ENCODE measurements at places on chromosomes 11 and 22.

- DNase-seq: no peak
Observed at GRCh38 chr11:108944471-108945178, 279.8 kb downstream of the DDX10 start.

- no peak for DNase-seq
Observed at GRCh38 chr11:14967581-14968243, 4.4 kb downstream of the CALCA start.

DNA sequence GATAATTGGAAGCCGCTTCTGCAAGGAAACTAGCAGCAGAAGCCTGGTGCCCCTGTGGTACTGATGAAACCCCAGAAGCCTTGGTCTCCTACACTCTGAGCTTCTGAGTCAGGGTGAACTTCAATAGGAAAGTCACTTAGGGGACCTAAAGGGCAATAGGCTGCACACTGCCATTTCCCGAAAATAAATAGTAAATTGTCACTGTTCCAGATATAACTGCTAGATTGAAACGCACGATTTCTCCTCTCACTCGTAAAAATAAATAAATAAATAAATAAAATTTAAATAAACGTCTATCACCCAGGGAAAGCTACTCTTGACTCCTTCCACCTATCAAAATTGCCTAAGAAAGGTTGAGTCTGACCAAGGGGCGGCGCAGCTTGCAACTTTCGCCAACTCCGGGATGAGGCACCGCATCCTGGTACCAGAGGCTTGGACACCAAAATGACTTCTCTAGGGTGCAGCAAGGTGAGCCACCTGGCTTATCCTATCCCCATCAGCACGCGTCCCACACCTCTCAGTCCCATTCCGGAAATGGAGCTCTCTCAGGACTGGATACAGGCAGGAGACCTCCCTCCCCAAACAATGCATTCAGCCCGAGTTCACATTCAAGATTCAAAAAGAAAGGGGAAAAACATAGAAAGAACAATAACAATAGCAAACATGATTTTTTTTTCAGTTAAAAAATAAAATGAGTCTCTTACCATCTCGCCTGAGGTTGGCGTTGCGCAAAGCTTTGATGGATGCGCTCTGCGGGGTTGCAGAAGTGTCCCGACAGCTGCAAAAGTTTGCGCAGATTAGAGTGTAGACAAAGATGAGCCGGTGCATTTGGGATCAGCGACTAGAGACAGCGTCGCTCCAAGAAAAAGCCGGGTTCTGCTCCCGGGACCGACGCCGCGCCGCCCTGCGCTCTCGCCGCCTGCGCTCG is 583 bp downstream of the PDGFD start:
- no peak for DNase-seq

- DNase-seq: no peak
Observed at GRCh38 chr22:38792833-38793232, 1.1 kb downstream of the DNAL4 start.

DNA sequence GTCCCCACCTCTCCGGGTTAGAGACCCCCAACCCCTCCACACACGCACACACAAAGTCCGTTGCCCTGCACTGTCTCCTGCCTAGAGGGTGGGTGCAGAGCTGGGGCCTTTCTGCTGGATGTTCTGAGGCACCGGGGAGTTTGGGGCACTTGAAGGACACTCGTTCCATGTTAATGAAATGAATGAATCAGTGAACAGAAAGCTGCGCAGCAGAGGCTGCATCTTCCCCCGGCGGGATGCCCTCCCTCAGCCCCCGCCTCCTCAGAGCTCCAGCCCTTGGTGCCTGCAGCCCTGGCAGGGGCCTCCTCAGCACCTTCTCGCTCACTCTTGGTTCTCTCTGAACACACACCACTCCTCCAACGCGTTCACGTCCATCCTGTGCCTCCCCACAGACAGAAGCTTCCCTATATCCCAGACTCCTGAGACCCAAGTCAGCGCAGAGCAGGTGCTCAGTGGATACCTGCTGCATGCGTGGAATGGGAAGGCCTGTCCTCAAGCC is 611.9 kb downstream of the TBC1D22A start:
- DNase-seq: no peak

GRCh38 chr22:48835857-48836672 is 991.6 kb downstream of the BRD1 start:
- DNase-seq: no peak

- DNase-seq: peak; percentile 45
Observed at GRCh38 chr11:93689240-93689639, 27.8 kb downstream of the CEP295 start.

- DNase-seq: no peak
Observed at GRCh38 chr11:83070044-83070701, 1.5 kb downstream of the RAB30 start.

DNA sequence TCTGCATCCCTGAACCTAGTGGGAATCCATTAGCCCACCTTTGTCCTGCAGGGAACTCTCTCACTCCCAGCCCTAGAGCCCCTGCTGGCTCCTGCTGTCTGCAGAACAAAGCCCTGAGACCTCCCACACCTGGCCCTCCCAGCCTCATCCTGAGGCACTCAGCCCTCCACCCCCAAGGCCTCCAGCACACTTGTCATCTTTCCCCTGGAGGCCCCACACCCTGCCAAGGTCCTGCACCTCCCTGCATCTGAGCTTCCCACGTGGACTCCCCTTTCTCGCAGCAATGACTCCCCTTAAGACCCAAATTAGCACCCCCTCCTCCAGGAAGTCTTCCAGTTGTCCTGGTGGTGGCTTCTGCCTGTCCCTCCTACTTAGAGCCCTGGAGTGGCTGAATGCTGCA is 42.3 kb upstream of the LINC01488 start:
- no peak for DNase-seq

GRCh38 chr11:112478806-112479205 is 218.1 kb upstream of the PLET1 start:
- DNase-seq: no peak

All from suppressor macrophage treated with lipopolysaccharide for 4 hours (primary cell).